Mesenchymal stem cell (in vitro differentiated cells and primary cell): ENCODE measurements at places on chromosomes 6 and 20.
A peak's percentile ranks its signal among the peaks of the same experiment; 100 is the strongest.

- H3K36me3 ChIP-seq = no peaks in the 10 kb centered on the region
- DNase-seq = no peak
- H3K27me3 ChIP-seq = no peaks in the 10 kb centered on the region
- H3K27ac ChIP-seq = no peak overlapping the region
- no peaks in the 10 kb centered on the region for H3K4me1 ChIP-seq
These were observed 3.6 kb upstream of the PRPH2 start for GRCh38 chr6:42726026-42726425.

- no peak for DNase-seq
- no peaks in the 10 kb centered on the region for H3K27me3 ChIP-seq
- H3K36me3 ChIP-seq = no peaks in the 10 kb centered on the region
- H3K27ac ChIP-seq = no peak overlapping the region
These were observed 96.9 kb downstream of the MBOAT1 start for GRCh38 chr6:20115246-20115980.

- DNase-seq = no peak
- no peak overlapping the region for H3K4me3 ChIP-seq
- no peaks in the 10 kb centered on the region for H3K27me3 ChIP-seq
These were observed 269.5 kb upstream of the HSF2 start for GRCh38 chr6:122130026-122130348.

GRCh38 chr6:11921017-11921438 is 91.1 kb upstream of the HIVEP1 start:
- peaks cover 13% of the 10 kb centered on the region for H3K4me1 ChIP-seq
- peak overlapping the region; percentile 46 for H3K27ac ChIP-seq
- no peaks in the 10 kb centered on the region for H3K27me3 ChIP-seq
- no peaks in the 10 kb centered on the region for H3K36me3 ChIP-seq
- DNase-seq = peak; percentile 96

- no peaks in the 10 kb centered on the region for H3K27me3 ChIP-seq
- no peak overlapping the region for H3K27ac ChIP-seq
- DNase-seq = no peak
- no peak overlapping the region for H3K4me3 ChIP-seq
These were observed 219.8 kb downstream of the TFAP2A start for GRCh38 chr6:10194816-10195672.

GRCh38 chr6:129516005-129516404 is 194.0 kb downstream of the ARHGAP18 start:
- H3K4me3 ChIP-seq = no peak overlapping the region
- no peaks in the 10 kb centered on the region for H3K4me1 ChIP-seq
- no peak for DNase-seq
- H3K27me3 ChIP-seq = no peaks in the 10 kb centered on the region
- peaks cover 12% of the 10 kb centered on the region for H3K36me3 ChIP-seq

DNA sequence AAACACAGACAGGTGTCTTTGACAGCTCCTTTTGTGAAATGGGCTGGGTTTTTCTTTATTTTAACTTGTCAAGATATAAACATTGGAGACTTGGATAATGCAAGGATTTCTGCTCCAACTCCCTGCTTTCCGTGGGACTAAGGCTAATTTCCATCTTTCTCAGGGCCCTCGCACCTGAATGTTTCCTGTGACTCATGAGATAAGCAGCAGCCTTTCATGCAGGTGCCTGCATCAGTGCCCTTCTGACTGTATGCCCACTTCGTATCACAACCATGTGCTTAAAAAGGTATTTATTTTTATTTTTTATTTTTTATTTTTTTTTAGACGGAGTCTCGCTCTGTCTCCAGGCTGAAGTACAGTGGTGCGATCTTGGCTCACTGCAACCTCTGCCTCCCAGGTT is 736.1 kb downstream of the DOK5 start:
- H3K36me3 ChIP-seq = no peaks in the 10 kb centered on the region
- H3K27ac ChIP-seq = no peak overlapping the region
- no peaks in the 10 kb centered on the region for H3K27me3 ChIP-seq
- no peak overlapping the region for H3K4me3 ChIP-seq
- DNase-seq = no peak

DNA sequence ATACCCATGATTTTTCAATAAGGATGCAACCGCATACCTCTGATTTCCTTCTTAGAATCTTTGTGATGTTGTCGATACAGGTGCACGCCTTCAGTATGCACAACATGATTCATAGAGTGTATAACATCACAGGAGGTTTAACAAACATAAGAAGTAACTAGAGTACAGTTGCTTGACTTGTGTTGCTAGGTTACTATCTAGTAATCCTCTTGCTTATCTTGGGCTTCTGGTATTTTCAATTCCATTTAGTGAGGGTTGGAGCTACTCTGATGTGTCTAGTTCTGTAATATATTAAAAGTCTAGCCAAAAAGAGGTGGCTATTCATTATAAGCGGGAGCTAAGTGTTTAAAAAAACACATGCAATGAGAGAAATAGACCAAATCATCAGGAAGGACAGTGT is 85.5 kb upstream of the TENT5A start:
- no peaks in the 10 kb centered on the region for H3K27me3 ChIP-seq
- no peaks in the 10 kb centered on the region for H3K36me3 ChIP-seq
- H3K27ac ChIP-seq = no peak overlapping the region
- peak; percentile 44 for DNase-seq
- H3K4me3 ChIP-seq = no peak overlapping the region
- H3K4me1 ChIP-seq = peaks cover 1% of the 10 kb centered on the region

DNA sequence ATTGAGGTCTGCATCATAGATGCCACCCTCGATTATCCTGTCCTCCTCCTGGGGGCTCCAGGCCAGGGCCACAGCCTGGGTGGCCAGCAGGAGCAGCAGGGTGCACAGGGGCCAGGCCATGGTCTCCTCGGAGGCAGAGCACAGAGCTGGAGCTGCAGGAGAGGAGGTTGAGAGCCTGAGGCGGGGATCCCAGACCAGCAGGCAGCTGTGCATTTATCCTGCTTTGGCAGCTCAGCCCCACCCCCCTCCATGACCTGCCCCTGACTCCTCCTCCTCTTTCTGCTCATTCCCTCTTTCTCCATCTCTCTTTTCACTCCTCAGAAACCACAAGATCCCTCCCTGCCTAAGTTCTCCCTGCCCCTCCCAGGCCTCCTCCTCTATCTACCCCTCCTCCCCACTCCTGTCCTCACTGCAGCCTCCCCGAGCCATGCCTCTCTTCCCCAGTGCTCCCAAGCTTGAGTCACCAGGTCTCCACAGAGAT is at the start of gene CST2:
CST2 (minus strand) TSS at position 189 of the 481 bp plus-strand sequence; CDS start at position 120, 69 bp downstream.
- peaks cover 16% of the 10 kb centered on the region for H3K4me1 ChIP-seq
- no peak within 1 kb of the TSS for H3K4me3 ChIP-seq
- no peaks in the 10 kb centered on the region for H3K27me3 ChIP-seq
- peak; percentile 10 for DNase-seq

DNA sequence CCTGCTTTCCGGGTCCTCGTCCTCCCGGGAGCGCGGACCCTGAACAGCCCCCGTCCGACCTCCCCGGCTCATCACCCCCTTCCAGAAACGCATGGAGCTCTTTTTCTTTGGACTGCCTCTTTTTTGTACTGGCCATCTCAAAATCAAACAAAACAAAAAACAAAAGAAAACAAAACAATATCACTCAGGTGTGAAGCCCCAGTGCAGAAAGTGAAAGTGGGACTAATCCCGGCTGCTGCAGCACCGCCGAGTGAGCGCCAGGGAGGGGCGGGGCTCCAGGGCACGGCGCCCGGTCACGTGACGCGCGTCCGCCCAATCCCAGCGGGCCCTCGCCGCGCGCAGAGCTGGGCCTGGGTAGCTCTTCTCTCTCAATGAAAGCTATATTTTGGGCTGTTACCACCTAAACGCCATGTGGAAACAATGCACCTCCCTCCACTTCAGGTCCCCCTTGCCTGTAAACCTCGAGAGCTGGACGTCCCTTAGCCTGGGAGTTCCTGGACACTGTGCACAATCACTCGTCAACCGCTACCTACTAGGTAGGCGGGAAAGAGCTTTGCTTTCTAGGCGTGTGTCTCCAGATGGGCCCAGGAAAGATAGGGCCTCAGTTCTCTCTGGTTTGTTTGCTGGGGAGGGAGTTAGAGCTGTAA is 93.7 kb upstream of the PRDM1 start:
- DNase-seq = peak; percentile 81
- H3K4me1 ChIP-seq = peaks cover 15% of the 10 kb centered on the region
- peaks cover 36% of the 10 kb centered on the region for H3K27me3 ChIP-seq
- peak overlapping the region; percentile 88 for H3K4me3 ChIP-seq
- no peaks in the 10 kb centered on the region for H3K36me3 ChIP-seq
- H3K27ac ChIP-seq = no peak overlapping the region

DNA sequence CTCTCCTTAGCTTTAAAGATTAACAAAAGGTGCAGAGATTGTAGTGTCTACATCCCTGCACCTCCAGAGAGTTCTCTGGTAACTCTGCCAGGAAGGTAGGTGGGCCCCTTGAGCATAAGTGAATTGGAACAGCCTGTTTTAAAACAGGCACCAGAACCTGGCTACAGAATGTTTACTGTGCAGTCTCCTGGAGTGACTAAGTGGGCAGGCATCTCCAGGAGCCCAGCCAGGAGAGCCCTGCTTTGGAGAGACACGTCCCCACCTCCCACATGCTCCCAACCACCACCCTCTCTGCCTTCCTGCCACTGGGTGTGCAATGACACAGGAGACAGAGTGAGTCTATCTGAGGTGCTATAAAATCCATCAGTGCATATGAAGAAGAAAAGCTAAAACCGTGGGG is 110.3 kb upstream of the EYA4 start:
- H3K36me3 ChIP-seq = no peaks in the 10 kb centered on the region
- no peak for DNase-seq
- H3K27ac ChIP-seq = no peak overlapping the region
- no peak overlapping the region for H3K4me3 ChIP-seq
- H3K4me1 ChIP-seq = peaks cover 4% of the 10 kb centered on the region
